Hematopoietic multipotent progenitor cell treated with erythropoietin and hydrocortisone succinate and interleukin-3 and kit ligand, for 6 days (in vitro differentiated cells): ENCODE measurements at places on chromosomes 4 and X.

DNA sequence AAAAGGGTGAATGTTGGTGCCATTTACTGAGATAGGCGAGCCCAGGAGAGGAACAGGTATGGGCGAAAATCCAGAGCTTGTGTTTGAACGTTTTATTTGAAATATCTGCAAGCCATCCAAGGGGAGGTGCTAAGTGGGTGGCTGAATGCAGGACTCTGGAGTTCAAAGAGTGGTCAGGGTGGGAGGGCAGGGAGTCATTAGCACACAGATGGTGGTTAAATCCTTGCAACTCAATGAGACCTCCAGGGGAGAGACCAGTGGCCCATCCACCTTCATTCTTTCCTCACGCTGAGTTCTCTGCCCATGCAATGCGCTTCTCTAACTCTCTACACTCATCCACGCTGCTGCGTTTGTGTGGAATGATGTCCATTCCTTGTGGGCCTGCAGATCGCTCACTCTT lies 101.1 kb downstream of the VCX3B start:
- DNase-seq = no peak

DNA sequence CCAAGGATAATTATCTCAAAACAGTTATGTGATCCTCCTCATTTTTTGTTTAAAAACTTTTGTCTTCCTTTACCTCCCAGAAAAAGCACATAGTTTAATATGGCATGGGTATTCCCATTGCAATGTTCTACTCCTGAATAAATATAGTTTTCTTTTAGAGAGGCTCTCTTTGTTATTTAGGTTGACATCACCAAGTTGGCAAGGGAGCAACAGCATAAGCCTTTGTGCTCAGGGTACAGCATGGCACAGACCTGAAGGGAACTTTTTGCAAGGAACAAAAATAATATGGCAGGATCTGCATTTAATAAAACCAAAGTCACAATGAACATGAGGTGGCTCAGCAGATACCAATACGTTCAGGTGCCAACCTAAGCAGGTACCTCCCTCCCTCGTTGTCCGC lies 47.1 kb upstream of the NPY2R start:
- DNase-seq = no peak

DNA sequence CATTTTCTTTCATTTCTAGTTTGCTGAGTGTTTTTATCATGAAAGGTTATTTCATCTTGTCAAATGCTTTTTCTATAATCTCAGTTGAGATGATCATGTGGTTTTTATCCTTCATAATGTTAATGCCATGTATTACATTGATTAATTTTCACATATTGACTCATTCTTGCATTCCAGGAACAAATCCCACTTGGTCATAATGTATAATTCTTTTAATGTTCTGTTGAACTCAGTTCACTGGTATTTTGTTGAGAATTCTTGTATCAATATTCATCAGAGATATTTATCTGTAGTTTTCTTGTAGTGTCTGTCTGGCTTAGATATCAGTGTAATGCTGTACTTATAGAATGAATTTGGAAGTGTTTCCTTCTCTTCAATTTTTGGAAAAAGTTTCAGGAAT lies 16.7 kb upstream of the LHFPL1 start:
- DNase-seq = no peak

- peak; percentile 78 for DNase-seq
These were observed 12.7 kb downstream of the ART3 start for GRCh38 chr4:76087007-76087769.

GRCh38 chr4:56863441-56864139 lies 42.1 kb upstream of the SPINK2 start:
- peak; percentile 42 for DNase-seq

GRCh38 chrX:45557387-45557786 lies 356.7 kb upstream of the DIPK2B start:
- no peak for DNase-seq

DNA sequence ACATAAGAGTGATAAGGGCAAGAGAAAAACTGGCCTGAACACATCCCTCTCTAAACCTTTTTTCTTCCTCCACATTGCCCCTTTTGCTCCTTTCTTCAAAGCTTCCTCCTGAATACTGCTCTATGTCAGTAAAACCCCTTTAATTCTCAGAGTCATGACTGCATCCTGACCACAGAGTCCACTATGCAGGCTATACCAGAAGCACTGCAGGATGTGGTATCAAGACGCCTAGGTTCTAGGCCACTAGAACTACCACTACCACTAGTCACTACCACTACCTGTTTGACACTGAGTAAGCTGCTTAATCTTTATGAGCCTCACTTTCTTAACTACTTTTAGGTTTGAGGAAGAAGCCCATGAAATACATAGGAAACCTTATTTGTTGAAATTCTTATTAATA lies 38.7 kb downstream of the ARHGEF9 start:
- peak; percentile 20 for DNase-seq

GRCh38 chr4:140106289-140106844 lies 47.6 kb downstream of the MAML3 start:
- no peak for DNase-seq

- no peak for DNase-seq
These were observed 293.5 kb downstream of the GBA3 start for GRCh38 chr4:22986262-22986661.

- no peak for DNase-seq
These were observed 258.6 kb downstream of the FAM133A start for GRCh38 chrX:93932471-93933220.

GRCh38 chrX:98299785-98300184 lies 1416.1 kb downstream of the RPA4 start:
- DNase-seq = no peak

DNA sequence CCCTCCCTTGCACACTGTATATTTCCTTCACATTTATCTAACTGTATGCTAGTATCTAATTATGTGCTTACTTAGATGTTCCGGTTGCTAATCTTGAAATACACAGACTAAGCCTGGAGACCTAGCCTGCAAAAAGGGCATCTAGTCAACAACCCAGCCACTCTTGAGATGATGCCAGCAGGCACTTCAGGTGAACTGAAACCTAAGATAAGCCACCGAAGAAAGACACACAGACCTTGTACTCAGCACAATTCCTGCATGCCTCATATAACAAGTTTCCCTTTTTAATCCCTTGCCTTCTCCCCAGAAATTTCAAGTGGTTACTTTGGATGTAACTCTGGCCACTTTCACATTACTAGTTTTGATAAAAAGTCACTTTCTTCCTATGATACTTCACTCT lies 2506.6 kb downstream of the ARAP2 start:
- DNase-seq = no peak
